ENCODE measurements at places on chromosomes 3 and 15. TPM values are rescaled to one million over a fixed set of nuclear protein-coding genes. Genes with fewer than 3 reads are reported as not detected.

Gene RBM5
- 59.5 TPM for total RNA-seq

Gene HHLA2
- not detected for total RNA-seq

Gene REC114
- total RNA-seq = not detected

Gene TF
- total RNA-seq = 63.3 TPM

Gene RBP2
- not detected for total RNA-seq

Gene GHSR
- not detected for total RNA-seq

Gene NUTM1
- not detected for total RNA-seq

Gene EXD1
- total RNA-seq = not detected

Gene ADCY5
- 2.7 TPM for total RNA-seq

Gene DNAH1
- 1.6 TPM for total RNA-seq

Gene ALPK3
- 5.5 TPM for total RNA-seq

Gene HTR3E
- not detected for total RNA-seq

Gene NUDT16
- total RNA-seq = 7.7 TPM

Gene ASB7
- 8.3 TPM for total RNA-seq
